ENCODE measurements at places on chromosomes 5 and 9.
A peak's percentile ranks its signal among the peaks of the same experiment; 100 is the strongest.

DNA sequence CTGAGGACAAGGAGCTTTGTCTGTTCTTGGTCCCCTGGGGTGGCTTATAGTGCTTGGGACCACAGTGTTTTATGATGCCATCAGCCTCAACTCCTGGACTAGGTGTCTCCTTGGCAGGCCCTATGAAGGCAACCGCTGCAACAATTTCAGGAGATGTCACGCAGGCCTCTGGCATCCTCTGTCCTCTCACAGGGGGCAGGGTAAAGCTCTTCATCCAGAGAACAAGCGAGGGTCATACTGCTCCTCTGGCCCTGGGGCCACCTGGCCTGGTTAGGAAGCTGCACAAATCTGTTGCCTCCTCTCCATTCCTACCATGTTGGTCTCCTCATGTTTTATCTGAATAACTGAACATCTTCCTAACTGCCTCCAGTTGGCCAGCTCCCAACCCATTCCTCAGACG, 148.9 kb upstream of the SPEF2 start:
- DNase-seq: no peak

GRCh38 chr5:43007246-43007910, 32.7 kb downstream of the ANXA2R start:
- DNase-seq: peak; percentile 70

- no peak for DNase-seq
Measured at GRCh38 chr5:32687499-32687831, 23.7 kb upstream of the NPR3 start.

- no peak for DNase-seq
Measured at GRCh38 chr5:111411301-111411700, 101.0 kb downstream of the STARD4 start.
